ENCODE measurements at places on chromosomes 16 and 17.

DNA sequence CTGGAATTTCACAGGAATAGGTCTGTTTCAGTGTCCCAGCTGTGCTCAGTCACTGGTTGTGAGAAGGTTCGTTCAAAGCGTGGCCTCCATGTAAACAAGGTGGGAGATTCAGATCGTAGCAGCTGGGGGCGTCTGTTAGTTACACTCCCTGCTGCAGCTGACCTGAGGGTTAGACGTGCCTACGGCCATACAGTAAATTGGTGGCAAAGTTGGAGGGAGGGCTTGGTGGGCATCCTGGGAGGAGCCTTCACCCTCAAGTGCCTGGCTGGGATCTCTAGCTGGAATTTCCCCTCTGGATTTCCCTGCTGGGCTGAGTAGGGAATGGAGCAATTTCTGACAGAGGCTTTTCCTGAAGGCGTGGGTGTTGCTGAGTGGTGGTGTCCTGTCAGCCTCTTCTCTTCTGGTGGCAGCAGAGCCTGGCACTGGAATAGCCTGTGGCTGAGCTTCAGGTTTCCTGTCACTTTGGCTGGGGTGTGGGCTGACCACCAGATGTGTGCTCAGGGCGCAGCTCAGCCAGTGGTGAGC is 6.4 kb downstream of the FCSK start:
- no peak for DNase-seq

DNA sequence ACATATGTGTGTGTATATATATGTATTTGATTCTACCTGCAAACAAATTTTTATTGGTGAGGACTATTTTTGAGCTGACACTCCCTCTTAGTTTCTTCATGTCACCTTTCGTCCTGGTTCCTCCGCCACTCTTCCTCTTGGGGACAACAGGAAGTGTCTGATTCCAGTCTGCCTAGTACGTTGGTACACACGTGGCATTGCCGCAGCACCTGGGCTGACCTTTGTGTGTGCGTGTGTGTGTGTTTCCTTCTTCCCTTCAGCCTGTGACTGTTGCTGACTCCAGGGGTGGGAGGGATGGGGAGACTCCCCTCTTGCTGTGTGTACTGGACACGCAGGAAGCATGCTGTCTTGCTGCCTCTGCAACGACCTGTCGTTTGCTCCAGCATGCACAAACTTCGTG is 29.4 kb upstream of the CACNG5 start:
- no peak for DNase-seq

- DNase-seq = no peak
Observed at GRCh38 chr17:48586355-48587258, 3.4 kb downstream of the HOXB3 start.

DNA sequence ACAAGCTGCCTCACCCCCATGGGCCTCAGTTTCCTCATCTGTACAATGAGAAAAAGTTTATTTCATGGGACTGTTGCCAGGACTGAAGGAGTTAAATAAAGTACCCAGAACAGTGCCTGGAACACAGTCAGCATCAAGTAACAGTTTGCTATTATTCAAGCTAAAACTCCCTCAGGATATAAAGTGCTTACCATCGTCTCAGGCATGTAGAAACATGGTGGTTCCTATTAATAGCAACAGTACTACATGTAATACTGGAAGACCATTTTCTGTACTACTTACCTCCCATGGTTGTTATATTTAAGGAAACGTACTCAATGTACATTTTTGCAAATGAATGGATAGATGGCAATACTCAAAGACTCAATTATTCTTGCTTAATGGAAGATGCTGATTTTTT is 93.4 kb downstream of the NCOR1 start:
- no peak for DNase-seq

DNA sequence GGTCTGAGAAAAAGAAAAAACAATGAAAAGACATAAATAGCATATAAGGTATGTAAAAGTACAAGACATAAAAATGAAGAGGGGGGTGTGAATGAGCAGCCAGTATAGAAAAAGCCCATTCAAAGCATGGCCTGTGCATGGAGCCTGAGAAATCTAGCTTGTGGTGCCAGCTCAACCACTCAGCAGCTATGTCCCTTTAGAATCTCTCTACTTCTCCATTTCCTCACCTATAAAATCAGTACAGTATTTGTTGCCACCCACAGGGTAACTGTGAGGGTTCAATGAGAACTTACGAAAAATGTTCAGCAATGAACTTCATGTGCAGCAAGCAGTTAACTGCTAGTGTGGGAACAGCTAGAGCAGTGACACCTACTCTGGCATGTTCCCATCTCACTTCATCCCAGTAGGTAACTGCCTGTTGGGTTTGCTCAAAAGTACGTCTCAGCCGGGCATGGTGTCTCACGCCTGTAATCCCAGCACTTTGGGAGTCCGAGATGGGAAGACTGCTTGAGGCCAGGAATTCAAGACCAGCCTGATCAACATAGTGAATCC is 15.3 kb downstream of the CYTH1 start:
- DNase-seq = no peak

DNA sequence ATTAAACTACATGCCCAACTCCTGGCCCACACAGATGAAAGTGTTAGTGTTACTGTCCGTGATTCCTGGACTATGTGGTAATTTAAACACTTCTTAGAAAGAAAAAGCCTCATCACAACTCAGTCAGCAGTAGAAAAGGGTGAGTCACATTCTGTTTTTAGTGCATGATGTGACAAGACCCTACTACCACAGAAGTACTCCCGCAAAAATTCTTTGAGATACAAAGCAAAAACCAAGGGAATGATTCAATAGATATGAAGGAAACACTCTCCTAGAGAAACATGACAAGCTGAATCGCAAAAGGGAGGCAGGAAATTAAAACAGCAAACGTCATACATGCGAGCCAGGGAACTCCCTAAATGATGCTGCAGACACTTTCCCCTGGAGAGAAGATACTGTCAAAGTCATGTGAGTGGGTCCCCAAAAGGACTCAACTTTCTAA is 14.4 kb downstream of the SNN start:
- DNase-seq = peak; percentile 92

- no peak for DNase-seq
Observed at GRCh38 chr16:57563761-57564160, 21.3 kb downstream of the ADGRG5 start.

DNA sequence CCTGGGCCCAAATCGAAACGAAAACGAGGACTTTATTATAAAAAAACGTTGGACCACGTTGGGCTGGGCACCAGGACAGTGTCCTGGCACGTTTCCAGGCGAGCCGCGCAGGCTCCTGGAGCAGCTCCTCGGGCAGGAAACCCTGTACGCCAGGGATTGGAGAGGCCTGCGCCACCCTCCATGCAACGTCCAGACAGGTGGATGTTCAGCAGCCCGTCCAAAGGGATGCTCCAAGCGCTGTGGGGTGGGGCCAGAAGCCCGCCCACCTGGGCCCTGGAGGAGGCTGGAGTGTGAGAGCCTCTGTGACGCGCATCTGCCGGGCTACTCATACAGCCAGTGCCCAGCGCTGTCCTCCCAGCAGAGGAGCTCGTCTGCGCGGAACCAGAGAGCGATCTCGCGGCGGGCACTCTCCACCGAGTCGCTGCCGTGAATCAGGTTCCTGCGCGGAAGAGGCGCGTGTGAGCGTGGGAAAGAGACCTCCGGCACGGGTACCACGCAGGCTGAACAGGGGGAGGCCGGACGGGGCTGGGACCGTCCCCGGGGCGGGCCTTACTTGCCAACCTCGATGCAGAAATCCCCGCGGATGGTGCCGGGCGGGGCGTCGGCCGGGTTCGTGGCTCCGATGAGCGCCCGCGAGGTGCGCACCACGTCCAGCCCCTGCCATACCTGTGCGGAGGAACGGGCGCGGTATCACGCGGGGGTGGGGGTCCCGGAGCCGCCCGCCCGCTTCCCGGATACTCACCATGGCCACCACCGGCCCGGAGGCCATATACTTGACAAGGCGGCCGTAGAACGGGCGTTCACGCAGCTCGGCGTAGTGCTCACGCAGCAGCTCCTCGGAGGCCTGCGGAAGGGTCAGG is 785 bp downstream of the NME3 start:
- DNase-seq = peak; percentile 50

DNA sequence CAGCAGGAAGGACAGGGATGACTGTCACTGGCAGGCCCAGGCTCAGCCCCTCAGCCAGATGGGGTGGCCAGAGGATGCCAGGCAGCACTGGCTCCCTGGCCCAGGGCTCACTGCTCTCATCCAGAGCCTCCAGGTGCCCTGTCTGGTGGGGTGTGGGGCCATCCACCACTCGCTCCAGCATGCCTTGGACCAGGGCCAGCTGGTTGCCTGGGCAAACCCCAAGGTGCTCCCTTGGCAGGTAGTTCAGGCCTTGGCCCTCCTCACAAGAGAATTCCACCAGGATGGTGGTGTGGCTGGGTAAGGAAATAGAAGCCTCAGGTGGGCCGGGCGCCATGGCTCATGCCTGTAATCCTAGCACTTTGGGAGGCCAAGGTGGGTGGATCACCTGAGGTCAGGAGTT is 29.4 kb downstream of the LGALS9 start:
- no peak for DNase-seq

- DNase-seq = no peak
Observed at GRCh38 chr16:83174671-83175070, 547.9 kb downstream of the CDH13 start.

GRCh38 chr16:67326472-67327309 is at the start of the genes KCTD19 and LRRC36:
Gene KCTD19, minus strand, starts transcription at chr16:67326741. Its CDS starts 34 bp downstream, at chr16:67326707.
Gene LRRC36, plus strand, starts transcription at chr16:67326815. Its CDS starts 48 bp downstream, at chr16:67326863.
- peak; percentile 20 for DNase-seq

- DNase-seq = no peak
Observed at GRCh38 chr17:50356892-50357510, 11.1 kb downstream of the XYLT2 start.

DNA sequence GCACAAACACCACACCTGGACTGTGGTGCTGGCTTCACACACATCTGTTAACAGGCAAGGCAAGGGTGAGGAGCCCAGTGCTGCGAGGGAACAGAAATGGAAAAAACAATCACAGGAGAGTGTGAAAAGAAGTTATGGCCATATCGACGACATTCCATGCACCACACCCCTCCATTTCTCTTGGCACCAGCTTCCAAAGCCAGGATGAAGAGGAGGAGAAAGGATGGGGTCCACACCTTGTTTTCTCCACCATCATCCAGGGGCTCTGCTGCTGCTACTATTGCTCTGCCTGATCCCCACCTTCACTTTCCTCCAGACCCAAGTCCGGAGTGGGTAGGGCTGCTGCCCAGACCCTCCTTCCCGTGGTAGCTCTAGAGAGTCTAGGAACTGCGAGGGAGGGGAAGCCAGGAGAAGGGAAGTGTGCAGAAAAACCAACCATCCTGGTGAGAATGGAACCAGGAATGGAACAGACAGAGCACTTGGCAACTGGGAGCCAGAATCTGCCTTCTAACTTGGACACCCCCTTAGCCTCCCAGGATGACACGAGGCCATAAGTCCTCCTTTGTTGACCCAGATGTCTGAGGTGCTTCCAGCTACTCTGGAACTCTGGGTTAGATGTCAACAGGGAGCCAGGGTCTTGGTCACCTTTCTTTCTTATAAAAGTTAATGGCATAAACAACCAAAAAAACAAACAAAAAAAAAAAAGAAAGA is 1.2 kb upstream of the PROCA1 start:
- no peak for DNase-seq

DNA sequence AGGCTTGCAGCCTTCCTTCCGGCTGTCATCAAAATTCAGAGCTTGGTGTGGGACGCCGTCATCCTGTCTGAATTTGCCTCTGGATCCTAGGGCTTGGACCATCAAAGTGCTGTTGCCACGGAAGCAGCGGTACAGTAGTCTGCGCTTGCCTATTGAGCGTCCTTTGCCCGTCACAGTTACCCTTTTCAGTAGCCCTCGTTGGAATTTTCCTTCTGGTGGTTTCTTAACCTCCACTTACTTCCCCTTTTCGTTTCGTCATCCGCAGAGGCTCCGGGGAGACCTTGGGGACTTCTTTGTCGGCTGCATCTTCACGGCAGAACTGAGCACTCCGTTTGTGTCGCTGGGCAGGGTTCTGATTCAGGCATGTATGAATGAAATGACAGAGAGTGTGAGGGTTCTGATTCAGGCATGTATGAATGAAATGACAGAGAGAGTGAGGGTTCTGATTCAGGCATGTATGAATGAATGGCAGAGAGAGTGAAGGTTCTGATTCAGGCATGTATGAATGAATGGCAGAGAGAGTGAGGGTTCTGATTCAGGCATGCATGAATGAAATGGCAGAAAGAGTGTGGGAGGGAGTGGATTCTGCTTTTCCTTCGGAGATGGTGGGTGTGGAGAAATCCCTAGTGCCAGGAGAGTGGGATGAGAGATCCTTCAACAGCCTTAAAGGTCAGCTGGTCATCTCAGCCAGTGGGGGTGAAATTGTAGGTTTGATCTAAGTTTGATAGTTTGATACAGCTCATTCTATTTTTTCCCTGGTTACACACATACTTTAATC is 8.0 kb downstream of the TLCD3A start:
- no peak for DNase-seq

GRCh38 chr16:28118637-28119036 is 55.1 kb upstream of the GSG1L start:
- DNase-seq = no peak

DNA sequence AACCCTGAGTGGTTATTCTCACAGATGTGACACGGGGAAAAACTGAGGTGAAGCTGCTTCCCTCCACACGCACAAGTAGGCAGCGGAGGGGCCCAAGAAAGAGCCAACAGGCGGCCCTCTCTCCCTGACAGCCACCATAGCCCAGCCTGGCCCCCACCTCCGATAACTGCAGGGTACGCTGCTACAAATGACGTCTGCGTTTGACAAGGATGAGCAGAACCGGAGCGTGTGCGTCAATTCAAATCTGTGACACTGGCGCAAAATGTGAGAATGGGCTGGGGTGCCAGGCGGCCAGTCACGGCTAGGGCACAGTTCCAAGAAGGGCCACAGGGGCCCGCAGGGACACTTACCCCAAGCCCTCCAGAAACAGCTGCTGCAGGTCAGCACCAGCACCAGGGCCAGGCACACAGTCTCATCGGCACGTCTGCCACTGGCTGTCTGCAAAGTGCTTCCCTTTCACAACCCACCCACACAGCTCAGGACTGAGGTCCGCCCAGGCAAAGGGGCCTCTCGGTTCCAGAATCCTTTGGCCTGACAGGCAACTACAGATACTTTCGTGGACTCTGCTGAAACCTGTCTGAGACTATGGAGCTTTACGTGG is 14.4 kb downstream of the AXIN1 start:
- no peak for DNase-seq

GRCh38 chr17:80824549-80825470 is 166.8 kb upstream of the CHMP6 start:
- DNase-seq = no peak

DNA sequence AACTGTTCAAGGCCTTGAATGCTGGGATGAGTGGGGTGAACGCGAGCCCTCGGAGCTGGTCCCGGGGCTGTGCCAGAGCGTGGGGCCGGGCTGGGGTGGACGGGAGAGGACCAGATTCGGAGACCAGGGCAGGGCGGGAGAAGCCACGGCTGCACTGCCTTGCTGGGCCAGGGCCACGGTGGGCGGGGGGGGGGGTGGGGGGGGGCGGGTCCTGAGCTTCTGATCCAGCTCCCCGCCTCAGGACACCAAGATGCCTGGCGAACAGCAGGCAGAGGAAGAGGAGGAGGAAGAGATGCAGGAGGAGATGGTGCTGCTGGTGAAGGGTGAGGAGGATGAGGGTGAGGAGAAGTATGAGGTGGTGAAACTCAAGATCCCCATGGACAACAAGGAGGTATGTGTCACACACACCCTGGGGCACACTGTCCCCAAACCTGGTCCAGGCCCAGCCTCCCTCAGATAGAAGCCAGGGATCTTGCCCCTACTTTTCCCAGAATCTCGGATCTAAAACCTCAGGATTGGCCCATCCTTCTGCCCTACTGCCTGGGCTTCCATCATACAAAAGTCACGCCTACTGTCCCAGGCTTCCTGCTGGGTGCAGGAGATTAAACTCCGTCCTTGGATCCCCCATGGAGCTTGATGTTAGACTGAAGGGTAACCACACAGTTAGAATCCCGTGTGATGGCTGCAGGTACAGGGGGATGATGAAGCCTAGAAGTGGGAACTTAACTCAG is 563 bp downstream of the ZNF771 start:
- no peak for DNase-seq

- DNase-seq = no peak
Observed at GRCh38 chr17:10727192-10727591, 2.6 kb downstream of the TMEM220 start.

All from astrocyte of the spinal cord (primary cell).